Fibroblast of the aortic adventitia (primary cell): ENCODE measurements at places on chromosomes 3 and 15.

- peak; percentile 76 for DNase-seq
Measured at GRCh38 chr15:41022487-41023090, 69.3 kb downstream of the CHAC1 start.

DNA sequence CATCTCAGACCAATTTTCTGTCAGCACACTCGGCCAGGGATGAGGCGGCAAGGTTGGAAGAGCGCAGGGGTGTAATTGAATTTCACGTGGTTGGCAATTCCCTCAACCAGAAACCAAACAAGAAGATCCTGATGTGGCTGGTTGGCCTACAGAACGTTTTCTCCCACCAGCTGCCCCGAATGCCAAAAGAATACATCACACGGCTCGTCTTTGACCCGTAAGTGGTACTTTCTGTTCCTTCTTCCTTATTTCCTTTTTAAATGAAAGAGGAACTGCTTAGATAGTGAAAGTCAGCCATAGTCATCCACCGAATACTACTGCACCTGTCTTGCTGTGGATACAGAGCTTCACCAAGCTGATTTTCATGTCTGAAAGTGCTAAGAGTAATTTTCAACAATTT is 60.1 kb downstream of the SGO1 start:
- DNase-seq, result no peak

- no peak for DNase-seq
Measured at GRCh38 chr3:8775181-8775580, 5.8 kb upstream of the OXTR start.

- DNase-seq, result no peak
Measured at GRCh38 chr15:42090781-42091180, 3.6 kb downstream of the PLA2G4D start.

GRCh38 chr3:98532709-98533571 is 1.2 kb downstream of the GPR15 start:
- no peak for DNase-seq

- DNase-seq, result no peak
Measured at GRCh38 chr15:40807888-40808461, 702 bp upstream of the DNAJC17 start.

DNA sequence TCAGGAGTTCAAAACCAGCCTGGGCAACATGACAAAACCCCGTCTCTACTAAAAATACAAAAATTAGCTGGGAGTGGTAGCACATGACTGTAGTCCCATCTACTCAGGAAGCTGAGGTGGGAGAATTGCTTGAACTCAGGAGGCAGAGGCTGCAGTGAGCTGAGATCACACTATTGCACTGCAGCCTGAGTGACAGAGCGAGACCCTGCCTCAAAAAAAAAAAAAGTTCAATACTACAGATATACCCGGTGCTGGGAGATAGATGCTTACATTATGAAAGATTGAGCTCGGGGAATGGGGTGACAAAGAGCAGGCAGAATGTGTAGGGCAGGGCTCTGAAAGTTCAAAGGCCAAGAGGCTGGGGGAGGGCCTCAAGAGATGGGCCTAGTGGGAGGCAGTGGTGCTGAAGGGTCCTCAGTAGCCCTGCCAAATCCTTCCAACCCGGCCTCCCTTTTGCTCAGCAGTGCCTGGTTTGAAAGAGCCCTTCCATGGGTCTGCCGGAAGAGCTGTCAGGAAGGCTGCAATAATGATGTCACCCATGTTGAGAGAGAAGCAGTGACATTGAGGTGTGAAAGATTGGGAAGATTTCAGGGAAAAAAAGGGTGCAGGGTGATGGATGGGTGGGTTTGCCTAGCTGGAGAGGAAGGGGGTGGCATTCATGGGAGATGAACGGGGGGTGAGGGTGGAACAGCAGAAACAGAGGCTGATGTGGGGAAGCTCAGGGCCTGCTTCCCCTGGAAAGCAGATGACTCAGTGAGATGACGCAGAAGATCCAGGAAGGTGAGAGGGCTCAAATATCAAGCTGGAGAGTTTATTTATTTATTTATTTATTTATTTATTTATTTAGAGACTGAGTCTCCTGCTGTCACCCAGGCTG is 20.0 kb upstream of the IREB2 start:
- no peak for DNase-seq

GRCh38 chr3:55709411-55710012 is 222.4 kb upstream of the WNT5A start:
- no peak for DNase-seq

DNA sequence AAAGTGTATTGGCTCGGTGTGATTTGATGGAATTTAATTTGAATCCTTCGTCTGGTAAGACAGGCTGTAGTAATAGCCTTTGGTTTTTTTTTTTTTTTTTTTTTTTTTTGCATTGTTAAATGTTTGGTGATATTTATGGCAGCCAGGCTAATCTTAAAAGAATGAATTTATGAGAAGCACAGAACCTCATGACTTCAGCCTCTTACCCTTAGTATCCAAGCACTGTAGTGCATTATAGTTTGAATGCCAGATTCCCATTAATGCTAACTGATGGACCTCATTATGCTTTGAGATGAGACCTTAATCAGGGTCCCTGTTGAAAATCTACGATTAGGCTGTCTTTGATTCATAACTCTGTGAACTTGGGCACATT is 110.6 kb upstream of the SAMMSON start:
- DNase-seq, result no peak

- peak; percentile 79 for DNase-seq
Measured at GRCh38 chr3:187130346-187131066, 8.8 kb downstream of the RPL39L start.

DNA sequence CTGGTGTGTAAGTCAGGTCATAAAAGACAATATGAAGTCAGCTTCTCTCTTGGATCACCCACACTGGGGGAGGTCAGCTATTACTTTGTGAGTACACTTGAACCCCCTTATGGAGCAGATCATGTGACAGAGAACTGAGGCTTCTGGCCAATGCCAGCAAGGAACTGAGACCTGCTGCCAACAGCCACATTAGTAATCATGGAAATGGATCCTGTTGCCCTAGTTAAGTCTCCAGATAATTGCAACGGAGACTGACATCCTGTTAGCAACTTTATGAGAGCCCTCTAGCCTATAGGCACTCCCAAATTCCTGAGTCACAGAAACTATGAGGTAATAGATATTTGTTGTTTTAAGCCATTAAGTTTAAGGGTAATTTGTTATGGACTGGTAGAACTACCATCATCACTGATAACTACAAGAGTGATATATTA is 110.4 kb upstream of the GMNC start:
- no peak for DNase-seq

GRCh38 chr3:196620161-196620604 is 19.3 kb upstream of the NRROS start:
- DNase-seq, result no peak
